ENCODE measurements at places on chromosomes 12 and 14.

GRCh38 chr14:53951627-53952303 lies 4.9 kb downstream of the BMP4 start:
- DNase-seq: no peak

GRCh38 chr12:117148642-117149041 lies 41.6 kb downstream of the FBXO21 start:
- DNase-seq: no peak

- no peak for DNase-seq
These were observed 1091.8 kb downstream of the AACS start for GRCh38 chr12:126156806-126157574.

- no peak for DNase-seq
These were observed 130.3 kb downstream of the NDUFA12 start for GRCh38 chr12:94872971-94873733.

DNA sequence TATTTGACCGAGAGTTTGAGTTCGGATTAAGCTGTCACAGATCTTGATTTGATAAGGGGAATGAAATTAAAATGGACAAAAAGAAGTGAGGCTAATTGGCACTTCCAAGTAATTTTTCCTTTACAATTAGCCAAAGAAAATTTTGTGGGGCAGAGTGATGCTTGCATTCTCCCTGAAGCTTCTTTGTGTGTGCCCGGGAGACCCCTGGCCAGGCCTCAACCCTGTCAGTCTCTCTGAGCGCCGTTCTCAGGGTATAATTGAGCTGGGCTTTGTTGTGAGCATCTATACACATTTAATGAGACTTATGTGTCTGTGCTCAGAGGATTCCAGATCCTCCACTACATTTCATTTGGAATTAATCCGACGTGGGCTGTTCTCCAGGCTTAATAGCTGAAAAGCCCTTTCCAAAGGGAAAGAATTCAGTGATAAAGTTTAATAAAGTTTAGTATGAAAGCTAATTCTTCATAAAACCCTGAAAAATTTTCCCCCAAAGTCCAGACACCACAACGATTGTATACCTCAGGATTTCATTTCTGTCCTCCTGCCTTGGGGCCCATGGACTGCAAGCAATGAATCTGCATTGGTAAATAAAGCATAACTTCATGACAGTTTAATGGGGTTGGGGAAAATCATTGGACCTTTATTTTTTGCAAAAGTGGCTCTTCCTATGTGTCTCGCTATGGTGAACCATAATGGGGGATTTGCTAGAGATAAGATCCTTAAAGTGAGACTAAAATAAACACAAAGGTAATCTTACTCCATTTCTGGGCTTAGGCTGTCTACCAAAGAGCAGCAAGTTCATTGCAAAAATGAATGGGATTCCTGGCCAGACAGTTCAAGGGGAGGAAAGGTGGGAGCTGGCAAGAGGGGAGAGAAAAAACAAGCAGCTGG lies 292.6 kb downstream of the C12orf75 start:
- DNase-seq: no peak

- DNase-seq: no peak
These were observed 6.1 kb downstream of the TM7SF3 start for GRCh38 chr12:27008081-27008480.

GRCh38 chr14:52929192-52929807 lies 21.6 kb downstream of the FERMT2 start:
- DNase-seq: no peak

Data from NCI-H2171 (cell line).